ENCODE measurements at places on chromosomes 6 and 20.

GRCh38 chr20:19888269-19888671 is 128.9 kb upstream of the NAA20 start:
- DNase-seq, result no peak

GRCh38 chr20:12902992-12903391 is 105.8 kb upstream of the SPTLC3 start:
- DNase-seq, result no peak

GRCh38 chr6:145529582-145529981 is 205.7 kb downstream of the EPM2A start:
- DNase-seq, result peak; percentile 33

DNA sequence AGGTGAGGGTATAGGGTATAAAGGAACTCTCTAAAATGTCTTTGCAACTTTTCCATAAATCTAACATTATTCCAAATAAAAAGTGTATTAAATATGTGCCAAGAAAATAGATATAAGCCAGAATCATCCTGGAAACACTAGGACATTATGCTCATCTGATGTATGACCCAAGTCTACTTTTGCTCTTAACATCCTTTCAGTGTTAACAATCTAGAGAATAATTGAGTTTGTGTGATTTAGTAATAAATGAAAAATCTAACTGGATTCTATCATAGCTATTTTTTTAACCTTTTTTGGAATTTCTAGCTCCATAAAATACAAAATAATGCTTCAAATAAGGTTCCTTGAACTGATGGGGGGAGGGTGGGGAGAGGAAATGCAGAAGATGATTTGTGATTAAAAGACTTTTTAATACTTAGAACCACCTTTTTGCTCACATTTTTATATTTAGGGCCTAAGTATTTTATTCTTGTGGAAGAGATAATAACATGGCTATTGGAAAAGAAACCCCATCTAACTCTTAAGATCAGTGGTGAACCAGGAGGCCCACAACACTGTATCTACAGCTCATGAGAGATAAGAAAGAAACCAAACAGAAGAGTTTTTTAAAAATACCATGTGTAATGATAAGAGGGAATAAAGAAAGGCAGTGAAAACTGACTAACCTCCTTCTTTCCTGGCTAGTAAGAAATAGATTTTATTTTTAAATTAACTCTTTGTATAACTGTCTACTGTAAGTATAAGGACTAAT is 68.5 kb downstream of the PDSS2 start:
- no peak for DNase-seq

DNA sequence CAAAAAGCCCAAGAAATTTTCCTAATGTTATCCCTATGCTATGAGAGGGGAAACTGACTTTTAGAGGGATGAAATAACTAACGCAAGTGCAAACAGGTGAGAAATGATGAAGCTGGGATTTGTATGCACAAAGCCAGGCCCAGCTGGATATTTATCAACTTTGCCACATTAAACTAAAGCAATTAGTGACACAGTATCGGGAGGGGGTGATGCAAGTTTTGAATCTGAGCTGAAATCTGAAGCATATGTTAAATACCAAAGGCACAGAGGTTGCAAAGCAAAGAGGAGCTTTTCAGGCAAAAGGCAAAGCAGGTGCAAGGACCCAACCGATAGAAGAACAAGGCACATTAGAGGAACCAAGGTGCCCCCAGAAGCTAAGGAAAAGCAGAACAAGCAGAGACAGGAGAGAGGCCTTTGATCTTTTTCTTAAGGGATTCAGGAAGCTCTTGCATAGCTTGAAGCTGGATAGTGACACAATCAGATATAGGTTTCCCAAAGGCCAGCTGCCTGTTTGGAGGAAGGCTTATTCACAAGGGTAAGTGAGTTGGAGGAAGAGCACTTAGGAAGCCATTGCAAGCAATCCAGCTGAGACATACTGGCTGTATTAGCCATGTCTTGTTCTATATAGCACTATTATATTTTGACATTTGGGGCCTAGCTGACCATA is 207.5 kb downstream of the HIVEP2 start:
- no peak for DNase-seq

DNA sequence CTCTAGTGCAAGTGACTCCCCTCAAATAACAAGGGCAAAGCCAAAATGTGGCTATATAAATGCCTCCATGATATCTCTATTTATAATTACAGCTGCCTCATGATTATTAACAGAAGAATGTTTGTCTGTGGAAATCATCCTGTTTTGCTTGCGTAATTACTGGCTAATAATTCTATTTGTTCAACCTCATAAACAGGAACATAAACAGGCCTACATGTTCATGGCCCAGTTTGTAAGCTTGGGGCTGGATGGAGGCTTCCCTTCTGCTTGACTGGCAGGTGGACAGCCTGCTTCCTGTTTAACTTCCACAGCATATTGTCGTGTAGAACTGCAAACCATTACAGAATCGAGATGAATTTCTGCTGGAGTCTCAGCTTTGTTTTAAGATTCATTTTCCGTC is 766.0 kb upstream of the MAP3K7 start:
- DNase-seq, result no peak

DNA sequence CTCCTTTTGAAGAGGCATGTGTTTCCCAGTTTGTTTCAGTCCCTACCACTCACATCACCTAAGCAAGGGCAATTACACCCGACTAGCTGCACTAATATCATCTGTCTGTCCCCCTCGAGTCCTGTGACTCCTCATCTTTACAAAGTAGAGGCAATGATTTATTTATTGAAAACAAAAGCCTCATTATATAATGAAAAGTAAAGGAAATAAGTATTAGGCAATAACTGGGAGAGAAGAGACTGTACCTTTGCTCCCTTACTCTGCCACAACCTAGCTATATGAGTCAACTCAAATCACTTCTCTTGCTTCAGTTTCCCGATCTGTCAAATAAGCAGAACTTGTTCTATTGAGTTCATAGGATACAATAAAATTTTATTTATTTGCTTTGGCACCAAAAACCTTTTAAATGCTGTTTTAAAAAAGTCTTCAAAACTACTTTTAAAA is 38.9 kb downstream of the CSNK2A1 start:
- DNase-seq, result no peak

GRCh38 chr6:109718991-109719390 is 27.9 kb downstream of the FIG4 start:
- no peak for DNase-seq

GRCh38 chr6:16227605-16228004 is 10.8 kb upstream of the GMPR start:
- DNase-seq, result no peak

DNA sequence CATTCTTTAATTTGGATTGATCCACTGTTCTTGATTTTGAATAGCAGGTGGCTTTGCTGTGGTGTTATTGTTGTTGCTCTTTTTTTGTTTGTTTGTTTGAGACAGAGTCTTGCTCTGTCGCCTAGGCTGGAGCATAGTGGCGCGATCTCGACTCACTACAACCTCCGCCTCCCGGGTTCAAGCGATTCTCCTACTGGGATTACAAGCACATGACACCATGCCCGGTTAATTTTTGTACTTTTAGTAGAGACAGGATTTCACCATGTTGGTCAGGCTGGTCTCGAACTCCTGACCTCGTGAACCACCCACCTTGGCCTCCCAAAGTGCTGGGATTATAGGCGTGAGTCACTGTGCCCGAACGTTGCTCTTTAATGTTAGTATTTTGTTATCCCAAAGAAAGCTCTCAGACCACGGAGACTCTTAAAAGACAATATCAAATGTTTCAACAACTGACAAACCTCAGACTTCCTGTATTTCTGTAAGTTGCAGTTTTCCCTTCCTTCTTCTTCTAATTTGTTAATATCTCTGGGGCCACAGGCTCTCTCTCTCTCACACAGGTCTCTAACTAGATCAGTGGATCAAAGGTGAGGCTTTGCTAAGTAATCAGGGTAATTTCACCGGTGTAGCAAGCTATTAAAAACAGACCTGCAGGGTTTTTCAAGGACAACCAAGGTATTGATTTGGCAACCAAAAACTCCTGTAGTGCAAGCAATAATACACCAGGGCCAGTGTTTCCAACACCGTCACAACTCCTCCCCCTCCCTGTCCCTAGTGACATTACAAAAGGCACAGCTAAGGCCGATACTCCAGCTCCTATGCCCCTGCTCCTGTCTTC is 48.8 kb upstream of the ZNF217 start:
- DNase-seq, result no peak

- no peak for DNase-seq
Measured at GRCh38 chr6:156310701-156311100, 466.5 kb upstream of the ARID1B start.

GRCh38 chr6:128111096-128111495 is 210.2 kb upstream of the THEMIS start:
- DNase-seq, result no peak

DNA sequence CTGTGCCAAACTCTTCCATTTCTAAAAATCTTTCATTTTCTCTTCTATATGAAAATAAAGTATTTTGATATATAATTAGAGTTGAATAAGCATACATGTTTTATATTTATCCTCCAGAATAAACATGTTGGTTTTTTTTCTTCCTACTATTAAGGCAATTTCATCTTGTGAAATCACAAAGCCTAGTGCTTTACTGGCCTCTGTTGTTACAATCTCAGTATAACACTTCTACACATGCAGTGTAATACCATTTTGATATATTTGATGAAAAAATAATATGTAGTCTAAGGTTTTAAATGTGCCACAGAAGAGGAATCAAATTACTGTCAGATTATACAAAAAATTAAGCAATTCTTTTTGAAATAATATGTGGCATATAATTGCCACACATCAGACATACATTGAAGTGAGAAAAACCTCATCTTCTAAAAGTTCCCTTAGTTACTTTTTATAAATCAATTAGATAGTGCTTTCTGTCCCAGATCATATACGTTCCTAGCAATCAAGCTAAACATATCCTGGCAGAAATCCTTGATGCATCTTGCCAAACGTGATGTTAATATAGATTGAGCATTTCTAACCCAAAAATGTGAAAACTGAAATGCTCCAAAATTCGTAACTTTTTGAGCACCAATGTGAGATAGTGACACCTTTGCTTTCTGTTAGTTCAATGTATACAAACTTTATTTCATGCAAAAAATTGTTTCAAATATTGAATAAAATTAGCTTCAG is 225.1 kb upstream of the MANEA start:
- no peak for DNase-seq

- DNase-seq, result no peak
Measured at GRCh38 chr6:166907373-166907841, 48.9 kb downstream of the RNASET2 start.

GRCh38 chr20:63740627-63741353 is 1.2 kb downstream of the SLC2A4RG start:
- peak; percentile 7 for DNase-seq

GRCh38 chr20:35726842-35727711 is 15.0 kb downstream of the RBM39 start:
- DNase-seq, result no peak

DNA sequence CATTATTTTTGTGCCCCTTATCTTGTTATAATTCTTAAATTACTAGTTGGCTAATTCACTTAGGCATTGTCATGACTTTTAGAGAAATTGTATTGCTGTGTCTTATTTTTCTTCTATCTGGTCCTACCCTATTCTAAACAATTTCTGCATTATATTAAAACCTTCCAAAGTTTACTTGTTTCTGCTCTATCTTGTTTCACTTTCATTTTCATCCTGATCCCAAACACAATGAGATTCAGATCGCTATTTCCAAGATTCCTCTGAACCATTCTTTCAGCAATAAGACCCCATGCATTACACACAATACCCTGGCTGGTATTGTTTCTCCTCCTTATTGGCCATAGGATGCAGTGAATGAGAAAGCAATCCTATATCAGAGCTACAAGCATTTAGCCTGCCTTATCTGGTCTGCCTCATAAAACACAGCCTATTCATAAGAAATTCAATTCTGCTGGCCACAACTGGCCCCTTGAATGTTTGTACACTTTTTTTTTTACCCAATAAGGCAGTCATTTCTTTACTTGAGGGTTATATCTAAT is 69.9 kb upstream of the POU3F2 start:
- no peak for DNase-seq

DNA sequence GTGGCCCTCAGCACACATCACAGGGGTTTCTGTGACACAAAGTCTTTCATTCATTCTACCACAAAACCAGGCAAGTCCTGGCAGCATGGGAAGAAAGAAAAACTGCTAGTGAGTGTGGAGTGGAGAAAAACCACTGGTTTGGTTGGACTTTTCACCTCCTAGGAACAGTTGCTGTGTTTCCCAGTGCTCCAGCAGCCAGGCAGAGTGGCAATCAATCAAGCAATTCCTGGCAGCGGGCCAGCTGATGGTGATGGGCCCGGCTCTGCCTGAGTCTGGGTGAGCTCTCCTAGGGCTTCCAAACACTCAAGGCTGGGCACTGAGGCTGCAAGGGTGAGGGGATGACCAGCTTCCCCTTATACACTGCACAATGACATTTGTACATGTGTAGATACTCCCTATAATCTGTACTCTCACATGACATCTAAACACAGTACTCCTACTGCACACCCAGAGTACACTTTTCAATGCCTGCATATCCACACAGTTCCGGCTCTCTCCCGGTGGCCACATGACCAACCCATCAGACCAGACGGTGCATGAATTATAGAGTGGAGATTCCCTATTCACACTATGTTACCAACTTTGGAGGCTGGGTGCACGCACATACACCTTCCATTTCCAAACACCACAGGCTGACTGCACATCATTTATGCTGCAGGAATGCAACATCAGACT is 156.6 kb downstream of the UNC5CL start:
- peak; percentile 32 for DNase-seq

GRCh38 chr6:163494279-163494727 is 79.8 kb downstream of the QKI start:
- DNase-seq, result no peak

- DNase-seq, result no peak
Measured at GRCh38 chr6:31622684-31623091, 2.2 kb downstream of the PRRC2A start.

- DNase-seq, result no peak
Measured at GRCh38 chr20:29427201-29428060, 1830.0 kb upstream of the DEFB115 start.

DNA sequence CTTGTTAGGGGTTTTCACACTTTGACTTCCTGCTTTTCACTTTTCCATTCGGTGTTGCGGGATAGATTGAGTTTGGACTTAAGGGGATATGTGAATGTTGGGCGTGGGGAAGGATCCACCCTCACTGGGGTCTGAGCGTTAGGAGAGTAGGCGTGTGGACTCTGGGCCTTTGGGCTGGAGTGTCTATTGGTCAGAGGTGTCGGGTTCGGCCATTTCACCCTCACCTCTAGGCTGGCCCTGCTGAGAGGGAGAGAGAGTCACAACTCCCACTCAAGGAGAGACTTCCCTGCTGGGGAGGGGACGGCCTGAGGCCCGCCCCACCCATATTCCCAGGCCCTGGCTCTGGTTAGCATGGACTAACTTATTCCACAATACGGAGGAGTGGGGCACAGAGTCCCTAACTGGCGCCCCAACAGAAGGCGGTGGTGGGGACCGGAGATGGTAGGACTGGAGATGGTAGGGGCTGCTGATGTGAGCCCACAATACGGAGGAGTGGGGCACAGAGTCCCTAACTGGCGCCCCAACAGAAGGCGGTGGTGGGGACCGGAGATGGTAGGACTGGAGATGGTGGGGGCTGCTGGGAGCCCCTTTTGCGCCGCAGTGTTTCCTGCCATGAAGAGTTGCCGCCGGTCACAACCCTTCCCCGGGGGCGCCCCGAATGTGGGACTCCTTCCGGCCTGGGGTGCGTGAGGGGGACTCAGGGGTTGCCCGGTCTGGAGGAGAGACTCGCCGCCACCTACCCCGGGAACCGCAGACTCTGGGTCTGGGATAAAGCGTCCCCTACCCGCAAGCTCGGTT is 1.4 kb upstream of the PTPRA start:
- DNase-seq, result no peak

All from NCI-H748 treated with DMSO at 0.1 percent for 48 hours (cell line).